ENCODE measurements at places on chromosomes 4 and X.
A peak's percentile ranks its signal among the peaks of the same experiment; 100 is the strongest.

DNA sequence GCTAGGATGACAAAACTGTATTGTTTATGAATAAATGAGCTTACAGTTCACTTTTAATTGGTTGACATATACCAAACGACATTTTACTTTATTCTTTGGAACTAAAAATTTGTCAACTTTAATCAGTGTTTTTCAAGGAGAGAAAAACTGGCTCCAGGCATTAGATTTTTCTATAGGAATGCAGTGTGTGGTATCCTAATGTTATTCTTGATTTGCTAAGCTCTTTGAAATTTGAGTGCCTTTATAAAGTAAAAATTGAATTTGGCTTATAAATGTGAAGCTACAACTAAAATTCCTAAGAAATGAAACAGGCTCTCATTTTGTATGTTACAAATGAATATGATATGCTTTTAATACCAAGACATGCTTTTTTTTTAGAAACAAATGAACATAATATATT is 442.2 kb upstream of the TRAM1L1 start:
- DNase-seq, result no peak

- no peak for DNase-seq
Observed at GRCh38 chr4:55358668-55359067, 12.6 kb downstream of the SRD5A3 start.

DNA sequence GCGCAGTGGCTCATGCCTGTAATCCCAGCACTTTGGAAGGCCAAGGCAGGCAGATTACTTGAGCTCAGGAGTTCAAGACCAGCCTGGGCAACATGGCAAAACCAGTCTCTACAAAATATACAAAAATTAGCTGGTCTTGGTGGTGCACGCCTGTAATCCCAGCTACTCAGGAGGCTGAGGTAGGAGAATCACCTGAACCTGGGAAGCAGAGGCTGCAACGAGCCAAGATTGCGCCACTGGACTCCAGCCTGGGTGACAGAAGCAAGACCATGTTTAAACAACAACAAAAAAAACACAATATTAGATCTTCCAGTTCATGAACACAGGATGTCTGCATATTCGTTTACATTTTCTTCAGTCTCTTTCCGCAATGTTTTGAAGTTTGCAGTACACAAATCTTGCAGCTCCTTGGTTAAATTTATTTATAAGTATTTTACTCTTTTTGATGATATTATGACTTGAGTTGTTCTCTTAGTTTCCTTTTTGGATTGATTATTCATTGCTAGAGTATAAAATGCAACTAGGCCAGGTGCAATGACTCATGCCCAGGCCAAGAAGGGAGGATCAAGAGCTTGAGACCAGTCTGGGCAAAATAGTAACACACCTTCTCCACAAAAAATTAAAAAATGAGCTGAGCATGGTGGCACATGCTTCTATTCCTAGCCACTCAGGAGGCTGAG is 30.4 kb upstream of the ABCG2 start:
- DNase-seq, result no peak

GRCh38 chrX:155998116-155998515 is 620 bp downstream of the IL9R start:
- no peak for DNase-seq

- DNase-seq, result no peak
Observed at GRCh38 chrX:72107841-72108595, 23.7 kb downstream of the RTL5 start.

DNA sequence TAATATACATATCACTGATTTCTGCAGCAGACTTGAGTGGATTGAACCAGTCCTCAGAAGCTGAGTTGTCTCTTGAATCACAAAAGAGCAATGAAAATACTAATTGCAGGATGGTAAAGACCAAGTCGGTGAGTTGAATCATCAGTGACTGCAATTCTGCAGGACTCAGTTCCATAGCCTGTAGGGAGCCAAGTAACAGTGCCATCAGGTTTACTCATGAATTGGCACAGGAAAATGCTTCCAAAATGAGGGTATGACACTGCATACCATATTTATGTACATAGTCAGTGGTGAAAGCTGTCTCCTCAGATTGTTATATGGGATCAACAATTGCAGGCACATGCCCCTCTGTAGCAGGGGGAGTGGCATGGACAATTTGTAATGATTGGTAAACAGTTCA is 192.8 kb downstream of the CCNG2 start:
- no peak for DNase-seq

DNA sequence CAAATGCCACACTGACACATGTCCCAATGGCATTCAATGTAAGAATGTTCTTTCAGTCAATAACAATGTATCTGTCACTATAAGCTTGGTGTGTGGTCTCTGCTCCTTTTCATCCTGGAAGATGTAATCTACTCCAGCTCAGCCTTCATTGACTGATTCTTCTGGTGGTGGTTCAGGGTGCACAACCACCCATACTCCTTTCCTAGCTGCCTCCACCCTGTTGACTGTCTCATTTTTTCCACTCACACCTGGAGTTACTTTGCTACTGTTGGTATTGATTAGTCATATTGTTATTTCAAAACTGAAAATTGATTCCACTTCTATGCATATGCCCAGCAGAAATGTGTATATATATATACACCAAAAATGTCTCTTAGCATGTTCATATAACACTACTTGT is 140.5 kb downstream of the ASB9 start:
- DNase-seq, result no peak

DNA sequence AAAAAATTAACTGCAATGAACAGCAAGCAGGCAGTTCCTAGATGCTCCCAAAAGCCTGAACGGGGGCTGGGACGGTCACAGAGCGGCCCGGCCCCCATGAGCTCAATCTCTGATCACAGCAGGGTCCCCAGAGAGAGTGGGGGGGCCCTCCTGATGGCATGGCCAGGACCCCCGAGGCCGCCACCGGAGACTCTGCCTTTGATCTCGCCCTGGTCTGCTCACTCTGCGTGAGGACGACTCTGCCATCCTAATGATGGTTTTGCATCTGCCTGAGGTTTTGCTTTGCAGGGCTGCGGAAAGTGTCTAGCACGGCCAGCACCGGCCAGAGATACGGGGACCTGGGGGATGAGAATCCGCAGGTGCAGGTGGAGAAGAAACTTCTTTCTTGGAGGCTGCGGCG is 103.8 kb downstream of the SHOX start:
- peak; percentile 19 for DNase-seq

DNA sequence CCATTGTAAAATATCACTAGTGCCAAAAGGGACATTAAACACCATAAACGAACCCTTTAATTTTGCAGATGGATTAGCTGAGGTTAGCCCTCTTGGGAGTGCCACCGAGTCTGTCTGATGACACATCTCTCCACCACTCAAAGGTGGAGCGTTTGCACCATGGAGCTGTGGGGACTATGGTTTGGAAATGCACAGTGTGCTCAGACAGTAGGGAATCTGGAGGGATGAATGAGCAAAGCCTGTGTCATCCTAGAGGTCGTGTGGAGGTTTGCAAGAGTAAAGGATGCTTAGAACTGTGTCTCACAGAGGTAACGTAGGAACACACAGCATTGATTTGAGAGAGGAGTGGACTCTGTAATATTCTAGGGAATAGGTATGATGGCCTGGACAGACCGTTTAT is 93.7 kb downstream of the CLNK start:
- DNase-seq, result no peak

DNA sequence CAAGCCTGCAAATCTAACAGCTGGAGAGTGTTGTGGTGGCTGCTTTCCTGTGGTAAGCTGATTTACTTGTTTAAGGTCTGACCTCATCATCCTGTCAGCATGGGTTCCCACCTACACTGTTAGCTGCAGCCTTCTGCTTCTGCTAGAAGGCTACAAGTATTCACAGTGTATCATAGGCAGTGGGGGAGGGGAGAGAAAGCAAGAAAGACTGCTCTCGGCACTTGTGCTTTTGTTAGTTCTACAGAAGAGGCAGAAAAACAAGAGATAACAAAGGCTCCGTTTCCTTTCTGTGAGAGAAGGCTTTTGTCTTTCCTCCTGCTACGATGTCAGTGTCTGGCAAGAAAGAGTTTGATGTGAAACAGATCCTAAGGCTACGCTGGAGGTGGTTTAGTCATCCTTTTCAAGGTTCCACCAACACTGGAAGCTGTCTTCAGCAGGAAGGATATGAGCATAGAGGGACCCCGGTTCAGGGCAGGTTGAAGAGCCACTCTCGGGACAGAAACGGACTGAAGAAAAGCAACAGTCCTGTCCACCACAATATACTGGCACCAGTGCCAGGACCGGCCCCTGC is at the start of gene KLHL4:
TSS of gene KLHL4 (plus strand) at position 232 of the 571 bp plus-strand sequence. CDS start at position 324, 92 bp downstream.
- no peak for DNase-seq

GRCh38 chr4:147848634-147849033 is 116.7 kb downstream of the ARHGAP10 start:
- no peak for DNase-seq

DNA sequence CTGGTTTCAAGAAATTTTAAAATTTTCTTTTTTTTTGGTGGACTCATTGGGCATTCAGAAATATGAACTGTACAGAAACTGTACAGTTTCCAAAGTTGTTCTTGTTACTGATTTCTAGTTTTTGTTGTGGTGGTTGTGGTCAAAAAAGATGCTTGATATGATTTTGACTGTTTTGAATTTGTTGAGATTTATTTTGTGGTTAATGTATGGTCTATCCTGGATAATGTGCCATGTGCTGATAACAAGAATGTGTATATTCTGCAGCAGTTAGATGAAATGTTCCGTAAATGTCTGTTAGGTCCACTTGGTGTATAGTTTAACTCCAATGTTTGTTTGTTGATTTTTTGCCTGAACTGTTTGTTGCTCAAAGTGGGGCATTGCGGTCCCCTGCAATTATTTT is 127.6 kb upstream of the NUDT6 start:
- DNase-seq, result no peak

Measured in mesothelial cell of epicardium (in vitro differentiated cells).